ENCODE measurements at places on chromosomes 2 and 18.

DNA sequence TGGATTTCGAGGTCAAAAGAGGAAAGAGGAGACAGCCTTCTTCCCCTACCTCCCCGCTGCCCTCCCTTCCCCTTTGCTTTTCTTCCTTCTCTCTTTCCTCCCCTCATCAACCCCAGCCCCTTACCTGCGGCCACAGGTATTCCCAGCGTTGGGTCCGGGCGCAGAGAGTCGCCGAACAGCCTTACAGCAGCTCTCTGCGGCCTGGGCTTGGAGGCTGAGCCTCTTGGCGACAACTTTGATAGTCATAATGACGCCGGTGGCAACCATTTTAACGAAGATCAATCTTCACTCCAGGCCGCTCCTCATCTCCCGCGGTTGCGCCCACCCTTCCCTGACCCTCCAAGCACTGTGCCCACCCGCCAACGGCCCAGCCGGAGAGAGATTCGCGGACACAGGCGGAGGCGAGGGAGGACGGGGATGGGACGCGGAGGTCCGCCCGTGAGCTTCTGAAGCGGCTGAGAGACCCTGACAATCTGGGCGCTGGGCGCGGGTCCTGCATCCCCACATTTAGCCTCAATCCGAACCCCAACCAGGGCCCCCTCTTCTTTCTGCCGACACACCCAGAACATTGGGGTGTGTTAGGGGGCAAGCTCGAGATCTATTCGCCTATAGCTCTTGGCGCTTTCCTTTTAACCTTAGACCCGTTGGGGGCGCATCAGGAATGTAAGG, 1.5 kb upstream of the EVX2 start:
- DNase-seq, result no peak

- no peak for DNase-seq
These were observed 741.0 kb downstream of the PLCL1 start for GRCh38 chr2:198545411-198545810.

DNA sequence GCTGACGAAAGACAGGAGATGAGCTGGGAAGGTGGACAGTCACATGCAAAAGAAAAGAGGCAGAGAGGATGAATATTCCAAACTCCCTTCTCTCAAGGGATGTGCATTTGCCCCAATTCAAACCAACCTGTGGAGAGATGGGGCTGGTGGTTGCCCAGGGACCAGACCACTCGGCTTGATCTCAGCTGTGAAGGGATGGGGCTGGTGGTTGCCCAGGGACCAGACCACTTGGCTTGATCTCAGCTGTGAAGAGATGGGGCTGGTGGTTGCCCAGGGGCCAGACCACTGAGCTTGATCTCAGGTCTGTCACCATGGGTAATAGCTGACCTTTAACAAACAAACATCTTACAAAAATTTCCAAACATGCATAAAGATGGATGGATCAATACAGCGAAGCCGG, 42.5 kb upstream of the SALL3 start:
- no peak for DNase-seq

DNA sequence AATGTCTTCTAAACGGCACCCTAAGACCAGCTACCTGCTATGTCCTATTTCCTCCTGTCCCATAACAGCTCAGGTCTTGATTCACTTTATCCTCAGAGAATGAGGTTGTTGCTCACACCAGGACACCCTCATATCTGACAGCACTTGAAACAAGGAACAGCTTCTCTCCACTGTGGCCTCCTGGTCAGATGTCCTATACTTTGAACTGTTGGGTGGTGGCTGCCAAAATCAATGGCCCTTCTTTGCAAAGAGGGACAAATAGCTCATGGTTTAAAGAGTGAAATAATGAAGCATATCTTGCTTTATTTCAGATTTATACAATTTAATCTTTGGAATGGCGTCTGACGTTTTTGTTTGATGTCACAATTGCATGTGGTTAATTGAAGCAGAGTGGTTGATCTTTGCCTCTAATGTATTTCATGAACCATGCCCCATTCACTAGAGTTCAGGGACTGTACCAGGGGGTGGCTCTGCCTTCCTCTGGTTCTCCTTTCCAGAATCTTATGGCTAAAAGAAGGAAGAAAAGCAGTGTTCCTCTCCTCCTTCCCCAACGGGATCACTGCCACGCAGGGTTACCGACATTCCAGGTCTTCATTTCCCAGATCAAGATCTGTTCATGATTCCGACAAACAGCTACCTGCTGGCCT, 24.1 kb upstream of the ZCCHC2 start:
- no peak for DNase-seq

DNA sequence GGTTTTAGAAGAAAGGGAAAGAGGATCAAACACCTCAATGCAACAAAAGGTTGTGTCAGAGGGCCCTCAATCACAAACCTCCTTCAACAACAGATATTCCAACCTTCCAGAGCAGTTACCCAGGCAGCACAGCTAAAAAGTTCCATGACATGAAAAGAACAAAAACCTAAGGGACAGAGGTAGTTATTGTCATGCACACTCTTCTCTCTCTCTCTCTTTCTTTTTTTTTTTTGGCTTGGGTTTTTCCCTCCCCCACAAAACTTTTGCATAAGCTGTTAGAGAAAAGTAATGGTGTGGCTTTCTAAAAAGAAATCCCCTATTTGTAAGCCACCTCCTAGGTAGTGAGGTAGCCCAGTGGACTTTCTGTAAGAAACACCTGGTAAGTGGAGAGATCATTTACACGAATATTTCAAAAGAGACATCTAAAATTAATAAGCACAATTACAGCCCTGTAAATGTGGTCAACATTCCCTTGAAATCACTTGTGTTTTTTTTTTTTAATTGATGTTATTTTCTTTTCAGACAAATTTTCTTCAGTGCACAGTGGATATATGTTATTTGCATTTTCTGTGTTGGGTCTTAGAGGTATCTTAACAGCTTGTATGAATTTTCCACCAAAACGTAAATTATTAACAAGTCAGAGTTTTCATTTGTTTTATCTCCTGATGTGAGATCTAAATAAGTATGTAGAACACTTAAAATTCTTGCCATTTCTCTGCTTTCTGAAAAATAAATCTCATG, 48.4 kb downstream of the ZEB2 start:
- no peak for DNase-seq

GRCh38 chr2:168355779-168356476, 100.1 kb upstream of the CERS6 start:
- DNase-seq, result no peak

- no peak for DNase-seq
These were observed 469.6 kb downstream of the PID1 start for GRCh38 chr2:228801451-228801850.

- no peak for DNase-seq
These were observed 293.0 kb downstream of the LRATD1 start for GRCh38 chr2:14925471-14925870.

- DNase-seq, result no peak
These were observed 73.0 kb downstream of the CTNNA2 start for GRCh38 chr2:79585701-79586433.

DNA sequence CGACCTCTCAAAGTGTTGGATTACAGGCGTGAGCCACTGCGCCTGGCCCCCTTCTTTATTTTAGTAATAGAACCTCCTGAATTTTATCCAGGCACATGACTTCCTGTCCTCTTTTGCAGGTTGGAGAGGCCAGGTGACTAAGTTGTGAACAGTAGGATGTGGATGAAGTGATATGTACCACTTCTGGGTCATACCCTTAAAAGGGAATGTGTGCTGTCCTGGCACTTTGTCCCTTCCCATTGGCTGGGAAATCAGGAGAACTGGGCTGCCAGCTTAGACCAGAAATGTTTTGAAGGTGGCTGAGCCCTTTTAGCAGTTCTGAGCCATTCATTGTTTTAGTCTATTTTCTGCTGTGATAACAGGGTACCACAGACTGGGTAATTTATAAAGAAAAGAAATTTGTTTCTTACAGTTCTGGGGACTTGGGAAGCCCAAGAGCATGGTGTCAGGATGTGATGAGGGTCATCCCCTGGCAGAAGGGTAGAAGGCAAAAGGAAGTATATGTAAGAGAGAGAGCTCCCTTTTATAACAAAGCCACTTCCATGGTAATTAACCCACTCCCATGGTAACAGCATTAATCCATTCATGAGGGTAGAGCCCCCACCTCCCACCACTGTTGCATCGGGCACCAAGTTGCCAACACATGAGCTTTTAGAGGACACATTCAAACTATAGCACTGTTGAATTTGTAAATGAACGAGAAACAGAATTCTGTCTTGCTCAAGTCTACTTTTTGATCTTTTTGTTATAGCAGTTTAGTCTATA, 79.1 kb downstream of the TTC27 start:
- no peak for DNase-seq

DNA sequence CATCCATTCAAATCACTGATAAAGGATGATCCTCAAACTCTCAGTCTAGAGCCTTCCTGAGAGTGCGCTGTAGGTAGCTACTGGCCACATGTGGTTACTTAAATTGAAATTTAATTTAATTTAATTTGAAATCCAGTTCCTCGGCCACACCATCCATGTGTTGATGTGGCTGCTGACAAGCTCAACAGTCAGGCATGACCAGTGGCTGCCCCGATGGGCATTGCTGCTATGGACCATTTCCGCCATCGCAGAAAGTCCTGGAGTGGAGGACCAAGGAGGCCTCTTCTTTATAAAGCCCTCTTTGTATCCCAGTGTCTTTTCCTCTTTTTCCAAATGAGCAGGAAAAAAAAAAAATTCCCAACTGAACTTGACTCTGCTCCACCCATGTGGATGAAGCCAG, 100.6 kb downstream of the HDAC4 start:
- DNase-seq, result no peak

DNA sequence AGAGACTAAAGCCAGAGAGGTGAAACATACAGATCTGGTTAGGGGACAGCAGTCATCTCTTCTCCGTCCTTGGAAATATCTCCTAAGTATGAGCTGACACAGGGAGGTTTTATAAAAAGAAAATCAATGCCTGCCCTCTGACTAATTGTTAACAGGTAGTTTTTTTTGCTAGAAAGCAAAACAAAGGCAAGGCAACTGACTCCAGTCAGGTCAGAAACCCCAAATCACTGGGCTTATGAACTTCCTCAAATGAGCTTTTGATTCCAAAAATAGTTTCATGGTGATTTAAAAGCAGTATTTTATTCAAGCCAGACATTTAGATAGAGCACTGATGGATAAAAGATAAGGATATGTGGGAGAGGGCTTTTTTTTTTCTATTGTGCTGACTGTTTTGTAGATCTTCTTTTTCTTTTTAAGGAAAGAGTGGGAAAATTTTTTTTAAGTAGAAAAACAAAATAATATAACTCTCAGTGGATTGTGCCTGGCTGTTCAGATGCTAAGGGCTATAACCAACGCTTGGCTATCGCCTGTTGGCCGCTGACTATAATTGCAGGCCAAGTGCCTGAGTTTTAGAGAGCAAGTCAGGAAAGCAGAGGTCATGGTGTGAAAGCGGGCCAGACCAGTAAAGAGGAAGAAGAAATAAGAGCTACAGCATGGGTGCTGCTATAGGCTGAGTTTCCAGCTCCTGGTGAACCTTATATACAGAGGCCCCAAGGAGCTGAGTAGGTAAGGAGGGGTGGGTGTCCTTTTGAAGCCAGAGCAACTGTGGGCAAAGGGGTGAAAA, 44.9 kb downstream of the MRPL35 start:
- no peak for DNase-seq

GRCh38 chr2:42195559-42195958, 26.4 kb downstream of the EML4 start:
- DNase-seq, result no peak

- no peak for DNase-seq
These were observed 113.8 kb upstream of the HAAO start for GRCh38 chr2:42906111-42906556.

DNA sequence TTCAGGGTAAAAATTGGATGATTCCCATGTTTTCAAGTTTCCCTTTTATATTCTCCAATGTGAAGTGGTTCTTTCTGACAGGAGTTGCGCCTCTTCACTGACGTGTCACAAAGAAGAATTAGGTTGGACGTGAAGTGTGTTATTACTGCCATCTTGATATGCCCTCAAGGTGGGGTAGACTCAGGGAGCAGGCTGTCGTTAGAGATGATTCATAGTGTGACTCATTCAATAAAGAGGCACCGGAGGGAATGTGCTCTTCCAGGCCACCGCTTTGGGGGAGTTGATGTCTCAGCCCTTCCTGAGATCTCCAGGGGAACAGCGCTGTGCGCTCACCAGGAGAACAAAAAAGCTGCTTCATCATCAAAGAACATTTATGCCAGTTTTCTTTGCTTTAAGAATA, 3.6 kb upstream of the DGKD start:
- no peak for DNase-seq

DNA sequence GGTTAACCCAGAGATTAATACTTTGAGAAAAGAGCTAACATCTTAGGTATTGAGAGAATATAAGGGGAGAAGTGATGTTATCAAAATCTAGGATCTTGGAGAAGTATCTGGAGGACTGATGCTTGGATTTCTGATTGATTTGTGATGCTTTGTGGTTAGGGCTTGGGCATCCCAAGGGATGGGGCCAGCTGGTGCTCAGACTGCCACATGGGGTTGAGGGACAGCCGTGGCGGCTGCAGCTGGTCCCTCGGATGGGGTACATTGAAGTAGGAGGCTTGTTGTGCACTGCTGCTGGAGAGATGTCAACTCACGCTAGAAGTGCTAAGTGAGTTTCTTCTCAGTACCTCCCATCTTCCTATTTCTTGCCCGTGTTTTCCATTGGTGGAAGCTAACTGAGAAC, 22.4 kb downstream of the HRH4 start:
- no peak for DNase-seq

- DNase-seq, result no peak
These were observed 291.3 kb downstream of the AFF3 start for GRCh38 chr2:99851089-99851488.

- DNase-seq, result no peak
These were observed 1.2 kb downstream of the GPD2 start for GRCh38 chr2:156437272-156437930.

- no peak for DNase-seq
These were observed 29.3 kb downstream of the DYNC2LI1 start for GRCh38 chr2:43803113-43803512.

- no peak for DNase-seq
These were observed 142.7 kb upstream of the ST6GAL2 start for GRCh38 chr2:107028661-107029060.

- DNase-seq, result no peak
These were observed 199.7 kb downstream of the MYO3B start for GRCh38 chr2:170377500-170378207.

GRCh38 chr2:175518206-175518605, 336.7 kb upstream of the ATP5MC3 start:
- DNase-seq, result no peak

DNA sequence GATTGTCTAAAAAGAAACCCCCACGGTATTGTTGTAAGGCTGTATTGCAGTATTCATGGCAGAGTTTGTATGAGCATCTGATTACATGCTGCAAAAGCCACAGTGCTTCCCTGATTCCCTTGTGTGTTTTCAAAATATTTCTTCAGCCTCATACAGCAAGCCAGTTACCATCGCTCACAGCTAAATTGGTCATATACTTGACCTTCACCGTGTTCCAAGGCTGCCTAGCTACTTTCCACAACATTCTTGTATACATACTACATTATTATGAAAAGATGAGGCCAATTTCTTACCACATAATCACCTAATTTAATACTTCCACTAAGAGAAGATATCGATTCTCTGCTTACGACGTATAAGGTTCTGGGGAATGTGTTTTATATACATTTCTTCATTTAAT, 576.3 kb upstream of the CNTNAP5 start:
- no peak for DNase-seq

GRCh38 chr2:134583997-134584520, 134.7 kb downstream of the TMEM163 start:
- DNase-seq, result no peak

All from CD8-positive, alpha-beta memory T cell (primary cell).